Stimulated activated CD8-positive, alpha-beta memory T cell treated with anti-CD3 and anti-CD28 coated beads, Interleukin-7, amount 100 ng/mL, for 48 hours (primary cell): ENCODE measurements at places on chromosomes 4 and X.
A peak's percentile ranks its signal among the peaks of the same experiment; 100 is the strongest.

DNA sequence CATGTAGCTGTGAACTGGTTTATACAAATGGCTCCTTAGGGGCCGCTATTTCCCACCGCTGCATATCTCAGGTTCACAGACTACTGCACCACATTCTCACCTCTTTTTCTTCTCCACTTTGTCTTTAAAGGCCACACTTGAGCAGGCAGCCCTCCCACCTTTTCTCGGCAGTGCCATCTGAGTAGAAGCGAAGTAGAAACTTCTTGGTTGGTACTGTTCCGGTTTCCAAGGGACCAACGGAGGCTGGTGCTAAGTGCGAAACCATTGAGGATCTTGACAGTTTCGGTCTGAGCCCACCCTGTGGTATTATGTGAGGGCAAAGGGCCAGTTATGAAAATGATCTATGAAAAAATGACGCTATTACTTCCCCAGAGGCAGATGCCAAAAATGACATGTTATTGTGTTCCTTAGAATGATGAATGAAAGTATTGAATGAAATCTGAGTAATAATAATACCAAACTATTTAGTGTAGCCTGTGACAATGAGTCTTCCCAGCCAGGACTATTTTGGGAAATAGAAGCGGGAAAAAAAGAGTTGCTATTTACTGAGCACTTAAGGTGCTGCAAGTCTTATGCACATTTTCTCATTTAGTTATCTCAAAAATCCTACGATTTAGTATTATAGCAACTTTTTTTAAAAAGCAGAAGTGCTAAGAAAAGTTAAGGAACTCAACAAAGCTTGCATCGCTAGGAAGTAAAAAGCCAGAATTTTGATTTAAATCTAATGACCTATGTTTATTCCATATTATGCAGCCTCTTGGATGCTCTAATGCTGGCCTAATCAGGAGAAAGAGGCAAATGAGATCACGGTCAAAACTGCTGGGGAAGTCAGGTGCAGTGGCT lies 29.6 kb upstream of the CHRNA9 start:
- peak; percentile 73 for DNase-seq

GRCh38 chr4:108620101-108620932 lies at the start of gene RPL34:
Gene RPL34, plus strand, starts transcription at chr4:108620576. Its CDS starts 1,384 bp downstream, at chr4:108621960.
- DNase-seq: peak; percentile 97

DNA sequence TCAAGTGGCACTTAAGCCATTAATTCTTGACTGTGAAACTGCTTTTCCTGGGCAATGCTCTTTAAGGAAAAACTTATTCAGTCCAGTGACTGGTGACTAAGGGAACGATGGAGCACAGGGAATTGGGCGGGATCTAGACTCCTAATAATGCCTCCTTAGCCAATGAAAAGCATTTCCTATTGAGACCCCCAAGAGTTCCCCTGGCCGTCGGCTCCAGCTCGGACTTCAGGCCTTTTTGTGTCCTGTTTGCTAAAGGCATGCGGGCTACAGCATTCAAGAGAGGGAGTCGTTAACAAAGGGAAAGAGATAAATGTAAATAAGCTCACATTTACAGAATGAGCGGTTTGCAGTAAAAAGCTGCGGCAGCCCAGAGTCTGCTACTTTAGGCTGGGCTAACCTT lies at the start of gene LPAR4:
Gene LPAR4 (plus strand): TSS at position 232 of the 400 bp plus-strand sequence. CDS start 7,150 bp downstream, outside the sequence.
- no peak for DNase-seq

GRCh38 chr4:74516303-74516702 lies 71.4 kb downstream of the AREG start:
- no peak for DNase-seq

DNA sequence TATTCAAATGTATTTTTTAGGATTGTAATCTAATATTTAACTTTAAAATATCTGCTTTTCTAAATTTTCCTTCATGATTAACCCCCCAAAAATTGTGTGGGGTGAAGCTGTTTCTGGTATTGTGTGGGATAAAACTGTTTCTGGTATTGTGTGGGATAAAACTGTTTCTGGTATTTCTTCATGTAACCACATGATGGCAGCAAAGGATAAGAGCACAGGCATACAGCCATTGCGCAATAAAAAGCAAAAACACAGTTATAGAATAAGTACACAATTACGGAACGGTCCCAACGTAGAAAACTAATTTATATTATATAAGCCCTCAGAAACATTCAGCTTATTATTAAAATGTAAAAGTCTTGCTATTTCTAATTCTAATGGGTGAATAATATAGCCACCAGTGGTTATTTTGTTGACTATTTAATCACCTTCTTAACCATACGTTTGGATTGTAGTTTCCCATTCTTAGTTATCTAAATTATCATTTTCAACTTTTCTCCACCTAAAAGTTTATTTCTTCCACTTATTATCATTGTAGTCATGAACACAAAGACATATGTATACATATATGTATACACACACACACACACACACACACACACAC lies 333.9 kb upstream of the FSTL5 start:
- DNase-seq: no peak

GRCh38 chrX:140762061-140762460 lies 52.5 kb downstream of the LINC00632 start:
- DNase-seq: no peak

DNA sequence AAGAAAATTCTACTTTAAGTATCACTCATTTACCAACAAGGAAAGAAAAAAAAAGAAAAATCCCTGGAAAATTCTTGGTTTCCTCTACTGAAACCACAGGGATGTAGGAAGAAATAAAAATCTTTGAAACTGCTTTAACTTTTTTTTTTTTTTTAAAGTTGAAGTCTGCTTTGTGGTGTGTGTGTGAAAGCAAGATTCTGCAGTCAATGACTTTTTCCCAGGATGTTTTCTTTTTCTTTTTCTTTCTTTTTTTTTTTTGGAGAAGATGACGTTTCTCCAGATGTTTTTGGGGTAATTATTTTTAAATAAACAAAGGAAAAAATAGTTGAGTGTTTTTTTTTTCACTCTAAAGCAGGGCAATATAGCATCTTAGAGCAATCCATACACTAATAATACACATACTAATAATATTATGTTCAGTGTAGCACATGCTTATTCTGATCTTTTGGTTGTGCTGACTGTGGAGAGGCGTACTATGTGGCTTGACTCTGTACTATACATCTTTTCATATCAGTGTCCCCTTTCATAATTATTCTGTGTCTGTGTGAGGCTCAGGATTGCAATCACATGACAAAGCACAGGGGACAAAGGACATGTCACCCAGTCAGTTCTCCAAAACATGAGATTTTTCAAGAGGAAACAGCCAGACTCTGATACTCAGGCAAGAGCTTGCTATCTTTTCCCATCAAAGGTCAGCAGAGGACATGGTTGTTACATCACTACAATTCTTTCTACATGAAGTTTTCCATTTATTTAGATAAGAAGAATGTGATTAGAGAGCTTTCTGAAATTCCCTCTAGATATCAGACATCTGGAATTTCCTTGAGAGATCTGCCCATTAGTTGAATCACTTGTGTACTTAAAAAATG lies 111.0 kb downstream of the PDE5A start:
- no peak for DNase-seq

DNA sequence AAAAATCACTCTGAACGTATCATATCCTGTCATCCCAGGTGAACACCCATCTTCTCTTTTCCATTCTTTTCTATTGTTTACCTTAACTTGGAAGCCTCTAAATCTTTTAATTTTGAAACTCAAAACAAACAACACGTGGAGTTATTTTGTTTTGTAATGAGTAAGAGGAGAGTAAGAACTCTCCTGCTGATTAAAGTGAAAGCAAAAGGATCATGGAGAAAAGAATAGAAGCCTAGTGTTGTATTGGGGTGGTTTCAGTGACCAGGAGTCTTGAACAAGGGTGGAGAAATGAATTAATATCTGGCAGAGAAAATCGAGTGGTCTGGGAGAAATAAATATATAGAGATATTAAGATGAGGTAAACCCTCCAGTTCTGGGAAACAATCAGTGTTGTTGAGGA lies 237.4 kb upstream of the UGT8 start:
- no peak for DNase-seq

DNA sequence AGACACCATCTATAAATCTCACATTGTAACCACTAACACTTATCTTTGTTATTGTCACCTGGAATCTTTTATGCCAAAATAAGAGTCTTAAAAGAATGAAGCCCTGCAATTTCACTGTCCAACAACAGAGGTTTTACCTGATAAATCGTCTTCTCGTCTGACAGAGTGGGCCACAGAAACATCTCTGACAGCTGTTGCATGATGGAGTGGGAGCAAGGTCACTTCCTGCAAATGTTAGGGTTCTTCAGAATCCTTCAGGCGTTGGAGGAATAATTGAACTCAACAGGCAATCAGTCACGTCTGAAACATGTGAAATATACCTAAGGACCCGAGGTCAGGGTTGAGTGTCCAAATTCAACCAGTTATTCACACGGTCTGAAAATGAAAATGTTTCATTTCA lies 353.6 kb downstream of the TRIML1 start:
- no peak for DNase-seq

- no peak for DNase-seq
Measured at GRCh38 chr4:188783606-188784160, 644.4 kb downstream of the TRIML1 start.

DNA sequence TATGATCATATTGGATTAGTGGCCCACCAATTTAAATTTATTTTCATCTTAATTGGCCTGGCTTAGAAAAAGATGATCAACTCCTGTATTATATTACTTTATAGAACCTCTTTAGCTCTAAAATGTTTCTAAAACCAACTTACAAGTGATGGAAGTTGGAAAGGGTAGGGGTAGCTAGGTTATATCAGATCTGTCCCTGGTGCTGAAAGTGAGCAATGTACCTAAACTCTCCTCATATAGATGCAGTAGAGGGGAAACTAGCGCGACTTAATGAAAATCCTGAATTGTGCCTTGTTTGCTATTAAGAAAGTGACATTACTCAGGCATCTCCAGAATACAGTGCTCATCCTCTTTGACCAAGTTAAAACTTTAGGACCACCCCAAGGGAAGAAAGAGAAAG lies 7.5 kb upstream of the PTCHD1 start:
- no peak for DNase-seq

- no peak for DNase-seq
Measured at GRCh38 chr4:82773057-82773456, 25.5 kb downstream of the SCD5 start.
